ENCODE measurements at places on chromosomes 3 and 15.

DNA sequence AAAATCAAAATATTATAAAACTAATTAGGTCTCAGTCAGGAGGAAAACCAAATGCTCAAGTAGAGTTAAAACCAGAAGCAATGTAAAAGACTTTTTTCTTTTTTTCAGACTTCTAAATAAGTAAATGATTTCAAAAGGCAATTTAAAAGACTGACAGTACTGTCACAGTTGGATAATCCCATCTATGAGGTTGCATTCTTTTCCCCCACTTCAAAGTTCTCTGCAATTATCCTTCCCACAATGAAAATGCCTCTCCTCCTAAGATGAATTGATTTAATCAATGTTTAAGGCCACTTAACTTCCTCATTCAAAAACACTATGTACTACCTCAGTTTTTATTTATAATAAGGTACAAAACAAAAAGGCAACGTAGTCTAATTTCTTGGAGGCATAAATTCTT, 8.1 kb downstream of the MRPL3 start:
- DNase-seq, result no peak

DNA sequence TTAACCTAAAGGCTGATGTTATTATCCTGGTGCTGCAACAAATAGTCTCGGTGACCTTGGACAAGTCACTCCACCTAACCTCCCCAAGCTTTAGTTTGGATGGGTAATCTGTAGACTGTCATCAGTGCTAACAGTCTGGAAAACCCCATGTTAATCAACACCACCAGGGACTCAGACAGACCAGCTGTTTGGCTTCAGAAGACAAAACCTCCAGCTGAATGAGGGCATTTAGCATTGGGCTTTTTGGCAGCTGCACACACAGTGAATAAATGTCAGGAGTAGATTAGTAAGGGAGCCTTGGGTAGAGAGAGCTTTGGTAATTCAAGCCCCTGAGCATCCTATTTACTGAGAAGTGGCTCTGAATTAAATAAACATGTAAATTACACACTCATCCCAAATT, 24.9 kb upstream of the C3orf80 start:
- no peak for DNase-seq

- no peak for DNase-seq
Observed at GRCh38 chr15:56886363-56886931, 32.0 kb upstream of the TCF12 start.

GRCh38 chr3:155989536-155989935, 119.1 kb downstream of the GMPS start:
- DNase-seq, result no peak

GRCh38 chr3:12553921-12554391, 2.9 kb upstream of the MKRN2 start:
- no peak for DNase-seq

GRCh38 chr3:30518181-30518864, 88.1 kb upstream of the TGFBR2 start:
- no peak for DNase-seq
